Glutamatergic neuron (in vitro differentiated cells): ENCODE measurements at places on chromosomes 1 and 21.

- DNase-seq = no peak
These were observed 28.8 kb upstream of the PDPN start for GRCh38 chr1:13554798-13555197.

DNA sequence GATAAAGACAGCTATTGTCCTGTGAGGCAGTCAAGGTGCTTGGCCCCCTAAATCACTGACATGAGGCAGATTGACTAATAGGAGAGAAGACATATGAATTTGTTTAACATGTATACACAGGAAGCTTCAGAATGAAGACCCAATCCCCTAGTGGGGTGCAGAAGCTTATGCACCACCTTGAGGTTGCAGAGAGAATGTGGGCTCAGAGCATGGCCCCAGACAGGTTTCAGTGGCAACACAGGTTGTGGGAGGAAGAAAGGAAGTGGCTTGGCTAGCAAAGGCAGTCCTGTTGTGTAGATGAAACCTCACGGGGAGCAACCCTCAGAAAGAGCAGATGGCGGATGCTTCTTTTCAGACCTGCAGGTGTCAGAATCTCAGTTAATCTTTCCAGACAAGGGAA lies 37.0 kb upstream of the PARP1 start:
- no peak for DNase-seq

DNA sequence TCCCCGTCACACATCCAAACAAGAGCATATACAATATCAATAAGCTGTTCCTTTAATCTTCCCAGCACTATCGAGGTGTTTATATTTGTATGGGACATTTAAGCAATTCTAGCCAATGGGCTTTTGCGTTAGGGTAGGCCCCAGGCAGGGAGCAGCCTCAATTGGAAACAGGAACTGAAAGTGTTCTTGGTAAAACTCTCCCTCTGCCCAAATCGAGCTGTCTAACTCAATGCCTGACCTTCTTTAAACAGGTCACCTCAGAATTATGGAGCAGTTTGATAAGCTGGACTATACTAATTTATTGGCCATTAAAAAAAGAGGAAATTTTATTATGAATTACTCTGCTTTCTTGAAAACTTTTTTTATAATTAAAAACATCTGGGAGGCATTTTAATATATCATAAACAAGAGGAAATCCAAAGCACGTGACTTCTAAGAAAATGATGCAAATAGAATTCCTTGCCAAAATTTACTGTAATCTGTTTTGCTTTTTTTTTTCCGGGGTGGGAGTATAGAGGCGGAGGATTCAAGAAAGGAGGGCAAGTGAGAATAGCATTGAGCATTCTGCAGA lies 498.1 kb downstream of the LMO4 start:
- no peak for DNase-seq

DNA sequence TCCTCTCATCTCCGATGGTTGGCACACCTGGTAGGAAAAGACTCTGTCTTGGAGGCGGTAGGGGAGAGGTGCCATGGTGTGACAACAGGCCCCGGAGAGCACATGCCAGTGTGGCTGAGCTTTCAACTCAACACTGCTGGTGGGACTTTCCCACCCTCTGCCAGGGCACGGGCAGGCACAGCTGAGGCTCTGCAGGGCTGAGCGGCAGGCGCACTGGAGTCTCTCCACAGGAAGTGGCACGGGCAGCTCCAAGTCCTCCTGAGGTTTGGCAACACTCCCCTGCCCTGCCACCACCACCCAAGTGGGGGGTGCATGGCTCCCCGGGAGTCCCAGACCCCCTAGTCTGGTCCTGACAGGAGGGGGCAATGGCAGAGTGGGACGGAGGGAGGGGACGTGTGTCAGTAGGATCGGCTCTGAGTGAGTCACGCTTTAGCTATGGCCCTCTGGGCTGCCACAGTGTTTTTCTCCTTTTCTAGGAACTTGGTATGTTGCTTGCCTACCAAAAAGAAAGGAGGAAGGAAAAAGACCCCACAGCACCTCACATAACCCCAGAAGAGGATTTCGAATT lies 27.3 kb upstream of the EVA1B start:
- no peak for DNase-seq

- DNase-seq = no peak
These were observed 55.6 kb downstream of the ZNF281 start for GRCh38 chr1:200354243-200354642.

GRCh38 chr1:108719656-108720435 lies 7.1 kb downstream of the FNDC7 start:
- no peak for DNase-seq
